ENCODE measurements at places on chromosomes 4 and X. TPM values are rescaled to one million over a fixed set of nuclear protein-coding genes. Genes with fewer than 3 reads are reported as not detected.

F9 gene
- not detected for total RNA-seq

DNA sequence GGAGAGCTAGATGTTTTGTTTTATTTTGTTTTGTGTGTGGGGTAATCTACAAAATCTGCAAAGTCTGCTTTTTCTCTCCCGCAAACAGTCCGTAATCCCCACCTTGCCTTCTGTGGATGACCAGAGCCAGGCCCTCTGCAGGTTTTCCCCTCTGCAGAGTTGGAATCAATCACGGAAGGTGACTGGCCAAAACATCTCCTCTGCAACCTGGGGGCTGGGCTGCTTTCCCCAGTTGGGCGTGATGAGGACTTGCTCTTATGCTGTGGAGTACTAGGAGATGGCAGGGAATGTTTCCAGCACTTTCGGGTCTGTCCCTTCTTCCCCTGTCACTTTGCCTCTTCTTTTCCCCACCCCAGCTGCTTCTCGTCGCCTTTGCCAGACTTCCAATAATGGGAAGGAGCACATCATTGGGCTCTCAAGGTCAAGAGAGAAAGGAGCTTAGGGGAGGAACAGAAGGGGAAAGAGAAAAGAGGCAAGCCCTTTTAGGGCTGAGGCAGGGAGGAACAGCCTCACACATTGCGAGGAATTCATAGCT is 1.1 kb downstream of the TMEM35A start:
- no peak for DNase-seq
- H3K27me3 ChIP-seq: peaks cover 25% of the 10 kb centered on the region
- H3K4me3 ChIP-seq: no peak overlapping the region
- H3K27ac ChIP-seq: no peak overlapping the region

STOX2 gene
- total RNA-seq: 15.7 TPM

KLB gene
- total RNA-seq: 4.4 TPM

- no peaks in the 10 kb centered on the region for H3K36me3 ChIP-seq
- no peak overlapping the region for H3K4me3 ChIP-seq
- no peak overlapping the region for H3K27ac ChIP-seq
- no peak for DNase-seq
- peaks cover 3% of the 10 kb centered on the region for H3K27me3 ChIP-seq
- H3K4me1 ChIP-seq: no peaks in the 10 kb centered on the region
These were observed 66.3 kb downstream of the TSPAN7 start for GRCh38 chrX:38627683-38628082.

DNA sequence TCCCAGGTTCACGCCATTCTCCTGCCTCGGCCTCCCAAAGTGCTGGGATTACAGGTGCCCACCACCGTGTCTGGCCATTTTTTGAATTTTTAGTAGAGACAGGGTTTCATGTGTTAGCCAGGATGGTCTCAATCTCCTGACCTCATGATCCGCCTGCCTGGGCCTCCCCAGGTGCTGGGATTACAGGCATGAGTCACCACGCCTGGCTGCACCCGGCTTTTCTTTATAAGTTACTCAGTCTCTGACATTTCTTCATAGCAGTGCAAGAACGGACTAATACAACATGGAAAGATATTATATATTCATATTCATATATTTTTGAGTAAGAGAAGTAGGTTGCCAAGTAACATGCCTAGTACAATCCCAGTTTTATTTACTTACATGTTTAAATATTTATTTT is 22.9 kb downstream of the SHROOM3 start:
- DNase-seq: no peak
- no peaks in the 10 kb centered on the region for H3K27me3 ChIP-seq
- H3K36me3 ChIP-seq: no peaks in the 10 kb centered on the region
- no peak overlapping the region for H3K27ac ChIP-seq
- H3K4me1 ChIP-seq: peaks cover 9% of the 10 kb centered on the region

ZFX gene
- total RNA-seq: 30.4 TPM

- H3K27ac ChIP-seq: no peak overlapping the region
- DNase-seq: no peak
- H3K27me3 ChIP-seq: no peaks in the 10 kb centered on the region
- no peaks in the 10 kb centered on the region for H3K4me1 ChIP-seq
- H3K36me3 ChIP-seq: no peaks in the 10 kb centered on the region
These were observed 5.3 kb upstream of the ARAP2 start for GRCh38 chr4:36249610-36250009.

DNA sequence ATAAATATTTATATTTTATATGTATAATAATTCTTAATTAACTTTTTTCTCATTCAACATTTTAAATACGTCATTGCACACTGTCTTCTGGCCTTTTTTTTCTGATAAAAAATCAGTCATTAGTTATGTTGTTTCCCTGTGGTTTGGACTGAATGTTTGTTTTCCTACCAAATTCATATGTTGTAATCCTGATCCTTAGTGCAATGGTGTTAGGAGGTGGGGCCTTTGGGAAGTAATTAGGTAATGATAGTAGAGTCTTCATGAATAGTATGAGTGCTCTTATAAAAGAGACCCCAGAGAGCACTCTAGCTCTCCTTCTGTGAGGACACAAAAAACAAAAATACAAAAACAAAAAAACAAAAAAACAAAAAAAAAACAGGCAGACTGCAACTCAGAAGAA is 117.2 kb downstream of the GASK1B start:
- no peaks in the 10 kb centered on the region for H3K27me3 ChIP-seq
- DNase-seq: no peak
- peaks cover 30% of the 10 kb centered on the region for H3K4me1 ChIP-seq
- no peak overlapping the region for H3K4me3 ChIP-seq

DDX53 gene
- total RNA-seq: not detected

GPR101 gene
- not detected for total RNA-seq

- no peaks in the 10 kb centered on the region for H3K4me1 ChIP-seq
- no peak overlapping the region for H3K4me3 ChIP-seq
- H3K27ac ChIP-seq: no peak overlapping the region
- DNase-seq: no peak
These were observed 96.4 kb downstream of the EMCN start for GRCh38 chr4:100421361-100421978.

RASL11B gene
- total RNA-seq: 4.8 TPM

ZNF185 gene
- 55.1 TPM for total RNA-seq

GRCh38 chr4:60948008-60948407 is 252.1 kb upstream of the ADGRL3 start:
- no peak for DNase-seq
- H3K4me1 ChIP-seq: no peaks in the 10 kb centered on the region
- H3K36me3 ChIP-seq: no peaks in the 10 kb centered on the region
- H3K27ac ChIP-seq: no peak overlapping the region
- H3K27me3 ChIP-seq: no peaks in the 10 kb centered on the region

DNA sequence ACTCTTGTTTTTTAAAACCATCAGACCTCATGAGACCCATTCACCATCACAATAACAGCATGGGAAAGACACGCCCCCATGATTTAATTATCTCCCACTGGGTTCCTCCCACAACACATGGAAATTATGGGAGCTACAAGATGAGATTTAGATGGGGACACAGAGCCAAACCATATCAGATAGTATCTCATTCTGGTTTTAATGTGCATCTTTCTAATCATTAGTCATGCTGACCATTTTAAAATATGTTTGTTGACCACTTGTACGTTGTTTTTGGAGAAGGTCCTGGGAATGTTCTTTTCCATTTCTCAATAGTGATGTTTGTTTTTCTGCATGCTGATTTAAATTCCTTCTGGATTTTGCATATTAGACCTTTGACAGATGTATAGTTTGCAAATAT is 119.0 kb downstream of the RTL3 start:
- no peaks in the 10 kb centered on the region for H3K36me3 ChIP-seq
- no peak overlapping the region for H3K27ac ChIP-seq
- no peaks in the 10 kb centered on the region for H3K27me3 ChIP-seq

- peak overlapping the region; percentile 2 for H3K4me3 ChIP-seq
- H3K27ac ChIP-seq: no peak overlapping the region
- H3K36me3 ChIP-seq: no peaks in the 10 kb centered on the region
- no peak for DNase-seq
- H3K27me3 ChIP-seq: no peaks in the 10 kb centered on the region
These were observed 71.7 kb upstream of the HGFAC start for GRCh38 chr4:3369781-3370674.

TSPAN7 gene
- 28.5 TPM for total RNA-seq

DNA sequence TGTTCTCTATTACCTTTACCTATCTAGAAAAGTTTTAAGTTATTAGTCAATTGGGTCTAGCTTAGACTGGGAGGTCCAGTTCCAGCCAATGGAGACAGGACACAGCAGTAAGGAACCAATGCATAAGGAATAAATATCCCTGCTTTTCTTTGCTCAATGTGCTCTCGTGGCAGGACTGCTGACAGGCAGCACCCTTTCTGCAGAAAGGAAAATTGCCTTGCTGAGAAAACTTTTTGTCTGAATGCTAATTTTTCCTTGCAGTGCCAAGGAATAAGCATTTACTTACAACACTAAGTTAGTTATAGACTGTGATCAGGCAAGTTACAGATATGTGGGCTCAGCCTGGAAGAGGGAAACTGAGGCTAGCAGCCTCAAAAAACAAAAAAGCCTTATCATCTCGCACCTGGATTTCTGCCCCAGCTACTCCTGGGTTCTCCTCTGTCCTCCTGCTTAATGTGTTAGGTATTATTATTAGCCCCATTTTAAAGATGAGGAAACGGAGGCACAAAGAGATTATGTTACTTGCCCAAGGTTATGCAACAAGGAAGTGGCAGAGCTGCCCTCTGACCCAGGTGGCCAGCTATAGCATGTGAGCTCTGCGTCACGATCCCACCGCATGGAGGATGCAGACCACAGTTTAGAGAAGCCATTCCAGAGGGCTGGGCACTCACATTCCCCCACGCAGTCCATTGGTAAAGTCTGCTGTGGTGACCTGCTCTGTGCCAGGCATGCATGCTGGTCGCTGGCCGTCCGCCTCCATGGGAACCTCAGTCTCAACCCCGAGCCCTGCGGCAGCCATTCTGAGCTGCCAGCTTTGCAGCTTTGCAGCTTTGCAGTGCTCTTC is 40.5 kb upstream of the C4orf50 start:
- H3K27me3 ChIP-seq: no peaks in the 10 kb centered on the region
- H3K36me3 ChIP-seq: no peaks in the 10 kb centered on the region
- no peak for DNase-seq
- no peak overlapping the region for H3K27ac ChIP-seq
- H3K4me3 ChIP-seq: no peak overlapping the region

EIF1AX gene
- 74.1 TPM for total RNA-seq

GRCh38 chr4:17528551-17529165 is 13.7 kb downstream of the CLRN2 start:
- H3K27me3 ChIP-seq: no peaks in the 10 kb centered on the region
- H3K4me1 ChIP-seq: no peaks in the 10 kb centered on the region
- DNase-seq: no peak
- H3K4me3 ChIP-seq: no peak overlapping the region
- H3K27ac ChIP-seq: no peak overlapping the region

DNA sequence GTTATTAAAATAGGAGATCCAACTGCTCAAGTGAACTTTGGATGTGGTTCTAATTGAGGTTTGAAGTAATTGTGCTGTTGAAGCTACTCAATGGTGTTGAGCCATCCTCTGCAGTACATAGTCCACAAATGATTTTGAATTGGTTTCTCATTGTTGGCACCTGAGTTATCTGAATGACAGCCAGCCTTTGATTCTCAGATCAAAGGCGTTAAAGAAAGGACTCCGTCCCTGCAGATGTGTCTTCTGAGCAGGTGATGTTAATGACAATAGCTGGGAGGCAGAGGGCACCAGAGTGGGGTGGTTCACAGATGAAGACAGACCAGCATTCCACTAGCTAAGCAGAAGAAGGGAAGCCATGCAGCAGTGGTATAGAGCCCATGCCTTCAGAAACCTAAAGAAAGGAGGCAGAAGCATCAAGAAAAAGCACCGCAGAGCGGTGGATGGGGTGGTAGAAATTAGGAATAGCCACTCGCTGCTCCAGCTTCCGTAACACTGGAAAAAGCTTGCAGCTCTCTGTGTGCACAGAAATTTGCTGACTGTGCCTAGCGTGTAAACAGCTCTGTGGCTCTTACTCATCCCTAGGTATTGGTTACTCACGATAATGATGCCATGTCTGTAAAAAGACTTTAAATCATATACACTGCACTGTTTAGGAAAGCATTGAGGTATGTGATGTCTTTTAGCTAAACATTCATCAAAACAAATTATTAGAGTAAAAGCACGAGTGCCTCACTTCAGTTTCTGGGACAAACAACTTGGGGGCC is 79.2 kb upstream of the CLCN4 start:
- no peak for DNase-seq
- H3K27ac ChIP-seq: no peak overlapping the region
- no peak overlapping the region for H3K4me3 ChIP-seq
- no peaks in the 10 kb centered on the region for H3K27me3 ChIP-seq
- H3K4me1 ChIP-seq: no peaks in the 10 kb centered on the region
- H3K36me3 ChIP-seq: no peaks in the 10 kb centered on the region

DNA sequence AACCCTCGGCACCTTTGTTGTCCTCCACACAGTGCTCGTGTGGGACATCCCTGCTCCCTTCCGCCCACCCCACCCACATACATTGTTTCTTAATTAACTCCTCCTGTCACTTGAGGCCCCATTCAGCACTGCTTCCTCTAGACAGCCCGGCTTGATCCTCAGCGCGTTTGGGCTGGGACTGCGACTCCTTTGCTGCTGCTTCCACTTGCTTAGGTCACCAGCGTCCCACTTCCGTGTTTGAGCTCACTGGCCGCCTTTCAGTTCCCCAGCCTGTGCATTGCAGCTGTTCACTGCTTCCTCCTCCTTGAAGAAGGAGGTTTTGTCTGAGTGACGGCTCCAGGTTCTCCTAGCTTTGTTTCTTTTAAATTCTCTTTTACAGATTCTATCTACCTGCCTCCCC is 16.1 kb downstream of the RNF4 start:
- peak overlapping the region; percentile 40 for H3K27ac ChIP-seq
- DNase-seq: peak; percentile 61
- H3K36me3 ChIP-seq: peaks cover 6% of the 10 kb centered on the region

SLC25A5 gene
- total RNA-seq: 79.3 TPM

DNA sequence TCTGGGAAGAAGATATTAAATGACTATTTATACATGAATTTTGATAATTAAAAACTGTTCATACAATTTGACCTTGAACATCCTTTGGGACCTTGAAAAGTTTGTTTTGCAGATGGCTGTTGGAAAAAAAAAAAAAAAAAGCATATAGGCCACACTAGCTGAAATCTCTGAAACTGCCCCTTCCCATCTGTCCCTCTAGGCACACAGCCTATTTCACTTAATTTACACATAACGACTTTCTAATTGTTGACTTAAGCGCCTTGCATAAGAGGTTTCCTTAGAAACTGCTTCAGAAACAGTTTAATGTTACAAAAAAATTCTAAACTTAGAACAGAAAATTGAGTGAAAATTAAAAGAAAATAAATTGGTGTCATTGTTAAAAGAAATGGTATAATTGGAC is 131.0 kb downstream of the COX18 start:
- H3K4me3 ChIP-seq: no peak overlapping the region
- no peaks in the 10 kb centered on the region for H3K27me3 ChIP-seq
- no peaks in the 10 kb centered on the region for H3K4me1 ChIP-seq
- no peak overlapping the region for H3K27ac ChIP-seq

GRCh38 chrX:103776546-103776945 is at the start of gene PLP1:
TSS of gene PLP1 (plus strand) at chrX:103776840. CDS start at chrX:103776996, 156 bp downstream.
- no peak for DNase-seq
- peak within 1 kb of the TSS; percentile 49 for H3K4me3 ChIP-seq
- H3K27me3 ChIP-seq: peaks cover 5% of the 10 kb centered on the region
- peak within 1 kb of the TSS; percentile 85 for H3K27ac ChIP-seq
- no peaks in the 10 kb centered on the region for H3K36me3 ChIP-seq

All from tibial nerve (tissue), 4 donors.